Brain (organoid and tissue), 16 donors: ENCODE measurements at places on chromosomes 3 and 15. TPM values are rescaled to one million over a fixed set of nuclear protein-coding genes. Genes with fewer than 3 reads are reported as not detected.

SLC9C1 gene
- not detected for polyA plus RNA-seq

CLRN1 gene
- not detected for polyA plus RNA-seq

DGKG gene
- polyA plus RNA-seq = 3.8 TPM

RBP2 gene
- not detected for polyA plus RNA-seq

GOLGA6B gene
- polyA plus RNA-seq = not detected

C3orf85 gene
- not detected for polyA plus RNA-seq

RFTN1 gene
- 15.1 TPM for polyA plus RNA-seq

KNG1 gene
- 0.15 TPM for polyA plus RNA-seq

DYNC1LI1 gene
- polyA plus RNA-seq = 27.4 TPM

IL17RE gene
- polyA plus RNA-seq = 1.6 TPM

CCDC9B gene
- 1.2 TPM for polyA plus RNA-seq
